ENCODE measurements at places on chromosomes 1 and 21. TPM values are rescaled to one million over a fixed set of nuclear protein-coding genes. Genes with fewer than 3 reads are reported as not detected.

Gene SLC1A7
- not detected for total RNA-seq

Gene FCRL2
- total RNA-seq = not detected

Gene CDA
- 0.64 TPM for total RNA-seq

Gene RNF186
- not detected for total RNA-seq

Gene ST6GALNAC5
- total RNA-seq = 18.6 TPM

Gene NFIA
- total RNA-seq = 163 TPM

Gene ZBTB8B
- 3.5 TPM for total RNA-seq

Gene PADI2
- 0.52 TPM for total RNA-seq

Gene FBXO28
- total RNA-seq = 26.8 TPM

Gene MCOLN2
- total RNA-seq = 0.82 TPM

Gene CNN3
- 247 TPM for total RNA-seq

All from mesothelial cell of epicardium (in vitro differentiated cells).